ENCODE measurements at places on chromosomes 6 and 20.
A peak's percentile ranks its signal among the peaks of the same experiment; 100 is the strongest.

DNA sequence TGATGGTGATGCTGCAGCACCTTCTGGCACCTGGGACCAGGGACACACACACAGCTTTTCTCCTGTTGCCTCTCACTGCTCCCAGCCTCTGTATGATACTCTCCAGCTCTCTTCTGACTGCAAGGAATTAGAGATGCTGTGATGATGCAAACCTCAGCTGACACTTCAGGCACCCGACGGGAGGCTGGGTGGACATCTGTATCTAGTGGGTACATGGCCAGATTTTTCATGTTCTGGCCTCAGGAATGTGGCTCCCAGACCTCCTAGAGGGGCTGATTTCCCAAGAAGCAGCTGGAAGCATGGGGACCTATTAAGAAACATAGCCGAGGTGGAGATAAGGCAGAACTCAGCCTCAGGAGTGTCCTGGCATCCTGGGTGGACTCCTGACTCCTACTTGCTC lies 6.8 kb upstream of the EPB41L1 start:
- DNase-seq: no peak

- DNase-seq: no peak
Measured at GRCh38 chr6:150747155-150747554, 118.3 kb upstream of the MTHFD1L start.

GRCh38 chr6:97077380-97077779 lies 152.9 kb downstream of the KLHL32 start:
- DNase-seq: no peak

- DNase-seq: no peak
Measured at GRCh38 chr6:79954849-79955248, 7.5 kb upstream of the ELOVL4 start.

DNA sequence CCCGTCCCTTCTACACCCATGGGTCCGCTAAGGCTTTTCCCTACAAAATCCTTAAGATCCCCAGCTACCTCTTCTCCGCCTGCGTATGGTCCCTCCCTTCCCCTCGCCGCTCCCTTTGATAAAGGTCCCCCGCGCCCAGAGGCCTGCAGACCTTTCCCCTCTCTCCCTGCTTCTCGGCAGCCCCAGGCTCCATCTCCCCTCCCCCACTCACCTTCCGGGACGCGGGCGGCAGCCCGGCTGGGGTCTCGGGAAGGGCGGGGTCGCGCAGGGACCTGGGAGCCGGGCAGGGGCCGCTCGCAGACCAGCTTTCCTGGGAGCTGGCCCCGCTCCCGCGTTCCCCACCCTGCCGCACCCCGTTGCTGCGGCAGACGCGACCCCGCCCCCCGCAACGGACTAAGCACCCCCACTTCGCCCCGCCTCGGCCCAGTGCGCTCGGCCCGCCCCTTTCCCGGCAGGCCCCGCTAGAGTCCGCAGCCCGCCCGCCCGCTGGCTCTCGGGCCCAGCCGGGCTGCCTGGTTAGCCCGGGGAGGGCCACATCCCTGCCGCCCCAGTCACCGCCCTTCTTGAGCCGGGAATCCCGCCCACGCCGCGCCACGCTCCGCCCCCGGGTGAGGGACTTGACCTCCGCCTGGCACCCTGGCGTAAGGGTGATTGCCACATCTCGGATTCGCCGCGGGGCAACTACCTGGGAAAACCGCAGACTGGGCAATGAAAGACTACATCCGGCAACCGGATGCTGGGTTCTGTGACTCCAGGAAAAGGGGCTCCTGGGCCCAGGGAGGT lies at the start of gene FLOT1:
Gene FLOT1, minus strand, starts transcription at position 372 of the 783 bp plus-strand sequence. CDS start 498 bp downstream, outside the sequence.
- peak; percentile 95 for DNase-seq

- no peak for DNase-seq
Measured at GRCh38 chr20:63139837-63140236, 76.1 kb downstream of the YTHDF1 start.

DNA sequence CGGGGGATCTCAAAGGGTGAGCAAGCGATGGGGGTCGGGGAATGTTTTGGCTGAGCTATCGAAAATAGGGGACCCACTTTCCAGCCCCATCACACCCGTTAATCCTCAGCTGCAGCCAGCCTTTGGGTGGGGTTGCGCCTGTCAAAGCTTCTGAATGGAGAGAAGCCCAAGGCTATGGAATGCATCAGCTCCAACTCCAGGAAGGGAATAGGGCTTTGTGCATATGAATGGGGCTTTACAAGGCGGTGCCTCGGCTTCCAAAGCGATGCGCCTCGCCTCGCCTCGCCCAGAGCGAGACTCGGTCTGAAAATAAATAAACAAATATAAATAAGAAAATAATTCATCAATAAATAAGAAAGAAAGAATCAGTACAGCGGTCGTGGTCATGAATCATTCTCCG lies 751.4 kb upstream of the DEFB115 start:
- no peak for DNase-seq

GRCh38 chr6:83860782-83861495 lies 1.4 kb downstream of the CYB5R4 start:
- DNase-seq: no peak

DNA sequence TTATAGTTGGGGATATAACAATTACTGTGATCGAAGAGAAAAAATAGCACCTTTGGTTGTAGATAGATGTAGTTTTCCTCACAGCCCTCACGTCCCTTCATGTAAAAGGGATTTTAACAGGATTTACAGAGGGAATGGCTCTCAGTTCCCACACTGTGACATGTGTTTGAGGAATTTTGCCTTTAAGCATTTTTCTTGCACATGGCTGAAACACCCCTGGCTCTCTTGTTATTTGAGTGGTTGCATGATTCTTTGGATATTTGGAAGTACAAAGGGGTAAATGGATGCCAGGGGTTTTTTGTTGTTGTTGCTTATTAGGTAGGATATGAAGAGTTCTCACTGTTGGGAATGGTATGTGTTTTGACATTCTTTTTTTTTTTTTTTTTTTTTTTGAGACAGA lies 48.2 kb downstream of the JAG1 start:
- DNase-seq: no peak

GRCh38 chr6:161696801-161697200 lies 422.9 kb upstream of the AGPAT4 start:
- DNase-seq: no peak

Data from RWPE1 (cell line).